ENCODE measurements at places on chromosomes 2 and 18.

DNA sequence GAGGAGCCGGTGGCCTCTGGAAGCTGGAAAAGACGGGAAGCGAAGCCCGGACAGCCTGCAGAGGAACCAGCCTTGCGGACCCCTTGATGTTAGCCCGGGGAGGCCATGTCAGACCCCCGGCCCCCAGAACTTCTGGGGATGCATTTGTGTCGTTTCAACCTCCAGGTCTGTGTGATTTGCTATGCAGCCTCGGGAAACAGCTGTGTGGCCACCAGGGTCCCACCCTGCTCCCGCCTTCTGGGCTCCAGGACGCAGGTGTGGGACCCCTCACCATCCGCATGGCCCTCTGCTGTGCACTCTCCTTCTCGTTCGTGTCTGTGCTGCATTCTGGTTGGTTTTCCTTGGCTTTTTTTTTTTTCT lies 13.3 kb downstream of the NEU4 start:
- DNase-seq, result no peak

- no peak for DNase-seq
These were observed 115.6 kb downstream of the LPIN1 start for GRCh38 chr2:11862049-11862448.

DNA sequence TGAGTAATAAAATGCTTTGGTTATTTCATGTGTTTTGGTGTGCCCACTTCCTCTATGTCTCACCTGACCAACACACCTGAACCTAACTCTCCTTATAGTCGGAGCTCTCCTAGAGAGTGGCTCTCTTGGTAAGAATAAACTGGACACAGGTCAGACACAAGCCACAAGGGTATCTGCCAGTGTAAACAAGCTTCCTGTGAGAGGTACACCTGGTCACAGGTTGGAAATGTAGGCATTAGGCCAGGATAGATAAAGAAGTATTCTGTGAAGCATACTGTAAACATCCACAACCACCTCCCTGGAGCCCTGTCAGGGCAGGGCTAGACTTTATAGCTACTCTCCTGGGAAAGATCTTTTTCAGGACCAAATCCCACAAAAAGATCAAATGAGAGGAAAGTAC lies 69.4 kb downstream of the ZDBF2 start:
- DNase-seq, result no peak

DNA sequence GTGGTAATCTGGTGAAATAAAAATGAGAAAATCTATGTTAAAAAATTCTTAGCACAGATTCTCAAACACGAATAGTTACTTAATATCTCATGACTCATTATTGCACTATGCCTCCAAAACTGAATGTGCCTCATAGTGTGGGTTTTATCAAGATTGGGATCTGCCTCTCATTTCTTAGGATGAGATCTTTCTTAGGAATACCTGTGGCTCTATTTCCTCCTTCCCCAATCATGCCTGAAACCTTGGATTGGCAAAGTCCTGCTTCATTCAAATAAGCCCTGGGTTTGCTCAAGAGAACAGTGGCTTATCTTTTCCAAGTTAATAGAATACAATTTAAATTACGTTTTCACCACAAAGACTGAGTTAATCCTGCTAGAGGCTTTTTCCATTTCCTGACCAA lies 100.3 kb downstream of the DPP10 start:
- DNase-seq, result no peak

DNA sequence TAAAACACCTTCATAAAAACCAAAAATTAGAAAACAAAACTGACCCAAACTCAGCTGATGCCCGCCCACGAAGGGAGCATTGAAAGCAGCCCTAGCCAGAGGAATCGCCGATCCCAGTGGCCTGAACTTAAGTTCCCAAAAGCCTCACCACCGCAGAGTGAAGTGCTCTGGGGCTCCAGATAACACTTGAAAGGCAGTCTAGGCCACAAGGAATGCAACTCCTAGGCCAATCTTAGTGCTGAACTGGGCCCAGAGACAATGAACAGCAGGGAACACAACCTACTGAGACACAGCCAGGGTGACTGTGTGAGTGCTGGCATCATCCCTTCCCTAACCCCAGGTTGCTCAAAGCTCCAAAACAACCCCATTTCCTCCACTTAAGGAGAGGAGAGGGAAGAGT lies 59.6 kb upstream of the CHN1 start:
- no peak for DNase-seq

DNA sequence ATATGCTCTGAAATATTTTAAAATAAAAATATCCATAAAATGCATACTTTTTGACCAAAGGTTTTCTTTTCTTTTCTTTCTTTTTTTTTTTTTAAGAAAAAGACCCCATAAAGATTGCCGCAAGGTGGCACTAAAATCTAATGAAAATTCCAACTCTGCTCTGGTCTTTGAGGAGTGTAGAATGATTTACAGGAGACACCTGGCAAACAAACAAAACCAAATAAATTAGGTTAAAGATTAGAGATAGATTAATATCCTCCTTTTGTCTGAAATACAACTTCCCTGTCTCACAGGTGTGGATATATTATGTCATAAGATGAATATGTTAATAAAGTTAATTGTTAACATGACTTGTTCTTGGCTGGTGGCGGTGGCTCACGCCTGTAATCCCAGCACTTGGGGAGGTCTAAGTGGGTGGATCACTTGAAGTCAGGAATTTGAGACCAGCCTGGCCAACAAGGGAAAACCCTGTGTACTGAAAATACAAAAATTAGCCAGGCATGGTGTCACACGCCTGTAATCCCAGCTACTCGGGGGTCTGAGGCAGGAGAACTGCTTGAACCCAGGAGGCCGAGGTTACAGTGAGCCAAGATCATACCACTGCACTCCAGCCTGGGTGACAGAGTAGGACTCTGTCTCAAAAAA lies 3.5 kb upstream of the RHOB start:
- DNase-seq, result no peak

DNA sequence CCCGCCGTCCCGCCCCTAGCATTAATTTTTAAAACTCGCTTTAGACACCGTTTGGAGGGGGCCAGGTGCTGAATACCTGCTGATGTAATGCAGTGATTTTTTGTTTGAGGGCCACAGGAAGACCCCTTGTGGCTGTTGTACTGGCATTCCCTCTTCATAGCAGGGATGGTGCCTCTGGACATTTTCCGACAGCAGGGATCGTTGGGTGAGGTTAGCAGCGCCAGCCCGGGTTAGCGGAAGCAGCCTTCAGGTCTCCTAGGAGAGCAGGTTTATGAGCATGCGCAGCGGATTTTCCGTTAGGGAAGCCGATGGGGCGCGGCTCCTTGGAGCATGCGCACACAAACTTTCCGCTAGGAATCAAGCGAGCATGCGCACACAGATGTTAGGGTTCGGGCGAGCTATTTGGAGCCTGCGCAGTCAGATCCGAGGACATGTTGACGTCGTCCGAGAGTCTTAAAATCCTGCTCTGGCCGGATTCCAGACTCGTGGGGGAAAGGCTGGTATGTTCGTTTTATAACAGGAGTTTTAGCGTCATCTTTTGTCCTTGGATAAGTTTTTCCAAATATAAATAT lies 17.2 kb upstream of the C2orf74 start:
- peak; percentile 85 for DNase-seq

GRCh38 chr2:230865766-230866755 lies 1.3 kb downstream of the ITM2C start:
- DNase-seq, result peak; percentile 49

- no peak for DNase-seq
These were observed 48.4 kb downstream of the UNC50 start for GRCh38 chr2:98656800-98657199.

GRCh38 chr2:183604065-183604464 lies 479.8 kb downstream of the NUP35 start:
- no peak for DNase-seq

DNA sequence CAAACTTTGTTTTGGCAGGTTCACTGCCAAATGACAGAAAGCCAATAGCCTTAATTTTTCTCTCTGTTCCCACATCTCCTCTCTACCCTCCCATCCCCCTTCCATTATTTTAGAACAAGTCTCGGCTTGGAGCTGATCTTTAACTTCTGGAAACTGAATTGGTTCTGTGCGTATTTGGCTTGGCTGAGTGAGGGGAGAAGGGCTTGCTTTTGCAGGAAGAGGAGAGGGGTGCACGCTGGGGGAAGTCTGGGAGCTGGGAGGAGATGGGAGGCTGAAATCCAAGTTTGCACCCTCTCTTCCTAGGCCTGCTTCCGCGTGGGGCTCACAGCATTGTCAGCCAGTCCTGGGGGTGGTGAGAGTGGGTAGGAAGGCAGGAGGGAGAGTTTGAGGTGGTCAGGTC lies 176.1 kb upstream of the SPRED2 start:
- DNase-seq, result no peak

GRCh38 chr2:113376253-113376912 lies 61.1 kb upstream of the ZNG1B start:
- no peak for DNase-seq

- no peak for DNase-seq
These were observed 235.0 kb downstream of the SETBP1 start for GRCh38 chr18:44915661-44916060.

GRCh38 chr2:239594772-239595608 lies 194.2 kb upstream of the HDAC4 start:
- DNase-seq, result no peak

DNA sequence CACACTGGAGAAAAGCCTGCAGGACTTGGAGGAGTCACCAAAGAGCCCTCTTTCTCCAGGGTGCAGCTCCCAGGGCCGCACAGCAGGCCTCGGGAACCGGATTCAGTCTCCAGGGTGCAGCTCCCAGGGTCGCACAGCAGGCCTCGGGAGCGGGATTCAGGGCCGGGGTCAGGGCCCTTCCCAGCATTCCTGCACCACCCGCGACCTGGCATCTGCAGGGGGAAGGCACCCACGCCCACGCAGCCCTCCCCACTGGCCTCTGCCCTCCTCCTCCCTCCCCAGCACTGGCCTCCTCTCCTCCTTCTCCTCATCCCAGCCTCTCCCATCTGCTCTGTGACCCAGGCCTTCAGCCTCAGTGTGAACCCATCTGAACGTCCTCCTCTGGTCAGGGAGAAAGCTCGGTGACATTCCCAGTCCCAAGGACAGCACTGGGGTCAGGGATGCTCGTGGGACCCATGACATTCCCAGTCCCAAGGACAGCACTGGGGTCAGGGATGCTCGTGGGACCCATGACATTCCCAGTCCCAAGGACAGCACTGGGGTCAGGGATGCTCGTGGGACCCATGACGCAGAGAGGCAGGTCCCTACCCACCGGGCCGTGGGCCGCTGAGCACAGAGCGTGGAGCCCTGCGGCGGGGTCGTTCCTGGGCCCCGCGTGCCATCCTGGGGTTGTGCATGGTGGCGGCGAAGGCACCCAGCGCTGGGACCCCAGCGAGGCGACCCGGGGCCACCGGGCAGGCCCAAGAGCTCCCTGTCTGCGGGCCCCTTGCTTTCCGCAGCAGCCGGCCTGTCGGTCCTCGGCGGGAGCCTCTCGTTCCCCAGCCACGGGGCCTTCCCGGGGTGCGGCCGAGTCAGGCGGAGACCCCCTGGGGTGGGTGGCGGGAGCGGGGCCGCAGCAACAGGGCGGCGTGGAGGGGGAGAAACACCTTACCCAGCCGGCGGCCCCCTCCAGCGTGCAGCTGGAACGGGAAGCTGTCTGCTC lies 550.2 kb upstream of the SALL3 start:
- DNase-seq, result no peak

- no peak for DNase-seq
These were observed 1.1 kb downstream of the MAP3K20 start for GRCh38 chr2:173076581-173077345.

DNA sequence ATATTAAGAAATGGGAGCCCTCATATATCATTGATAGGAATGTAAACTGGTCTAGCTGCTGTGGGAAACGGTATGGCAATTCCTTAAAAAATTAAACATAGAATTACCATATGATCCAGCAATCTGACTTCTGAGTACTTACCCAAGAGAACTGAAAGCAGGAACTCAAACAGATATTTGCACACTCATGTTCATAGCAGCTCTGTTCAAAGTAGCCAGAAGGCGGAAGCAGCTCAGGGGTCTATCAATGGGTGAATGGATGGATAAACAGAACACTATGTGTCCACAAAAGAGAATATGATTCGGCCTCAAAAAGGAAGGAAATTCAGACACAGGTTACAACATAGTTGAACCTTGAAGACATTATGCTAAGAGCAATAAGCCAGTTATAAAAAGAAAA lies 135.7 kb upstream of the NDUFV2 start:
- no peak for DNase-seq

DNA sequence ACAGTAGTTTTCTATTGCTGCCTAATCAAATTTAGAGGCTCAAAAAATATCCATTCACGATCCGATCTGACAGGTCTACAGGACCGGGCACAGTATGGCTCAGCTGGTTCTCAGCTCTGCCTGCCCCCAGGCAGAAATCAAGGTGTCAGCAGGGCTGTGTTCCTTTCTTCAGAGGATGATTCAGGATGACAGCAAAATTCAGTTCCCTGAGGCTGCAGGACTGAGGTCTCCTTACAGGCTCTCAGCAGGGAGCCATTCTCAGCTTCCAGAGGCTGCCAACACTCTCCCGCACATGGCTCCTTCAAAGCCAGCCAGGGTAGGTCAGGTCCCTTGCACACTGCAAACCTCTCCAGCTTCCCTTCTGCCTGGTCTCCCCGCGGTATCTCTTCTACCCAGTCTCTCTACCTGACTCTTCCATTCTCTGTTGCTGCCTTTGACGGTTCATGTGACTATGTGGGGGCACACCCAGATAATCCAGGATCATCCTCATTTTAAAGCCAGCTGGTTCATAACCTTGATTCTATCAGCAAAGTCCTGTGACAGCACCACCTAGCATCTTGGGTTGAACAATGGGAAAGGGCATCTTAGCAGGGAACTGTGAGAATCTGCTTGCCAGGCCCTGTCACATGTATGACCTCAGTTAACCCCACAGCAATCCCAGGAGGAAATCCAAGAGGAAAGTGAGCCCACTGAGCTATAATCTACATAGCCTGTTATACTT lies 50.4 kb downstream of the UXS1 start:
- DNase-seq, result no peak

DNA sequence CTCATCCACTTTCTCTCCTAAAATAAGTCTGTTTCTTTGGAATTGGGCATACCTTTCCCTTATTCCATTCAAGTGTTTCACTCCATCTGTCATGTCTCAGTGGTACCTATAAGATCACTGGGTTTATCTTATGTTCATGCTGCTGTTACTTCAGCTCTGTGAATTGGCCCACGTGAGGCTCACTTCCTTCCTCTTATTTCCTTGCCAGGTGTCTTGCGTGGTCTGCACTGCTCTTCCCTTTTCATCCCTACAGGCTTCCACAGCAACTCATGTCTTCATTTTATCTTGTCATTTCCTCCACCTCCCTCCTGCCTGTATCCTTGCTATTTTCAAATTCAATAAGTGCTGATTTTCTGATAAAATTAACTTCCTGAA lies 159.1 kb upstream of the ALPP start:
- no peak for DNase-seq

- peak; percentile 52 for DNase-seq
These were observed 92.2 kb downstream of the STPG4 start for GRCh38 chr2:47062681-47063537.

DNA sequence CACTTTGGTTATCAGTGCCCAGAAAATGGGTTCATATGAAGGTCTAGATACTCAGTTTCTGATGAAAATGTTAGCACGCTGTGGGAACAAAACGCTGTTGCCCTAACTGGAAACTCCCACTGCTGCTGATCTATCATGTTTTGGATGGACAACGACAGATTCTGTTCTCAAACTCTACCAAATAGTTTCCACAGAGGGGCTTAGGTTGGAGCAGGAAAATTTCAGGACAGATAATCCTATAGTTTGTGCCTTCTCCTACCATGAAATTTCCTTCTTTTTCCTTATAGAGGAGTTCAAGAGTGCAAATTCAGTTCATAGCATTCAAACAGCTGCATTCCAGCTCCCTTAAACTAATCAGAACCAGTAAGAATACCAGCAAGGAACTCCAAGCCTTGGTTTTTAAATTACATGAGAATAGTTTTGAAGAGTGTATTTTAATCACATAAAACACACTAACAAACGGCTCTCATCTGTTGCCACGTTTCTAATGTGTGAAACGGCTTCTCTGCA lies 58.7 kb upstream of the RALBP1 start:
- no peak for DNase-seq

- no peak for DNase-seq
These were observed 65.9 kb downstream of the TMEM247 start for GRCh38 chr2:46545015-46545839.
